Kasumi-1 (cell line): ENCODE measurements at places on chromosomes 2 and 18.

DNA sequence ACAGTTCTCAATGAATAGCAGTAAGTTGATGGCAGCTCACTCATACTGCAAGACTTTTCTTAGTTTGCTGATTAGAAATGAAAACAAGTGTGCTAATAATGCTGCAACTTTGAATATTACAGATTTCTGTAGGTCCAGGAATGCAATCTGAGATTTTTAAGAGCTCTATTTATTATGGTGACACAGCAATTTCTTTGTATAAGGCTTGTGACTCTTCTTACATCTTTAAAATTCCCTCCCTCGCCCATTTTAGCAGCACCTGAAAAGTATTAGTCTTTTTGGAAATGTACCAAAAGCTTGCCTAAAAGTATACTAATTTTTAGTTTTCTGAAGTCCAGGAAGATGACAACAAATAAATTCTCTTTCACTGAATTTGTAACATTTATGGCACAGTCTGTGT lies 4.4 kb upstream of the HTR2B start:
- DNase-seq, result no peak

DNA sequence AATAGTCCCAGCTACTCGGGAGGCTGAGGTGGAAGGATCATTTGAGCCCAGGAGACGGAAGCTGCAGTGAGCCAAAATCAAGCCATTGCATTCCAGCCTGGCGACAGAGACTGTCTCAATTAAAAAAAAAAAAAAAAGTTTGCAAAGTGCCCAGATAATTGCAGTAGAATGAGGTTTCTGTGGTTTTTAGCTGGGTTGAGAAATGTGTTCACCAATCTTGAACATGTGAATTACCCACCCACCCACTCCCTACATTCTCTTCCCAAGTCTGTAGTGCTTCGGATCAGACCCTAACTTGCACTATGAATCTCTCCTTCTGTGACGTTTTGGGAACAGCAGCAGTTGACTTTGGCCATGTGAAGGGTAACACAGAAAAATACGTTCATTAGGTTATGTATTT lies 247.3 kb downstream of the PTGR3 start:
- no peak for DNase-seq

- no peak for DNase-seq
Measured at GRCh38 chr18:50170004-50170403, 24.9 kb downstream of the MYO5B start.

DNA sequence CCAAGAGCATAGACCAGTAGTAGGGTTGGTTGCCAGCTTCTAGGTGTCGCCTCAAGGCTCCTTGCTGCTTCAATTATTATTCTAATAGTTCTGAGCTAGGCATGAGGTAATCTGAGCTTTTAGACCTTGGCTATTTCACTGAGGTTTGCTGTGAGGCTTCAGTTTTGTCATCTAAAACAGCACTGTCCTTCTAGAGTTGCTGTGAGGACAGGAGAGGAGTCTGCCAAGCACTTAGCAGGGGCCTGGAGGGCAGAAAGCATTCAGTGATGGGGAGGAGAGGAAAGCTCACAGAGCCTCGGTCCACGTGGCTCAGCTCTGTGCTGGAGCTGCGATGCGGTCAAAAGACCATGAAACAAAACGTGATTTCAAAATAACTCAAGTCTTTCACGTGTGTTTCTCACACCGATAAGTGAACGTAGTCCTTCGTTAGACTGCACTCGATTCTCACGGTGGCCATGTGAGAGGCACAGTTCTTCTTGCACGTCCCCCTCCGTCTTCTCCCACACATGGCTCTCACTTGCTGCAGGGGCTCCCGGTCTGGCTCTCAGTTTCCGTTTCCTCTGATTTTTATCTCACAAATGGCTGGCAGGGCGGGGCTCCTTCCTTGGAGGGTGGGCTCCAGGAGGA lies 113.7 kb downstream of the B3GNT2 start:
- DNase-seq, result no peak

DNA sequence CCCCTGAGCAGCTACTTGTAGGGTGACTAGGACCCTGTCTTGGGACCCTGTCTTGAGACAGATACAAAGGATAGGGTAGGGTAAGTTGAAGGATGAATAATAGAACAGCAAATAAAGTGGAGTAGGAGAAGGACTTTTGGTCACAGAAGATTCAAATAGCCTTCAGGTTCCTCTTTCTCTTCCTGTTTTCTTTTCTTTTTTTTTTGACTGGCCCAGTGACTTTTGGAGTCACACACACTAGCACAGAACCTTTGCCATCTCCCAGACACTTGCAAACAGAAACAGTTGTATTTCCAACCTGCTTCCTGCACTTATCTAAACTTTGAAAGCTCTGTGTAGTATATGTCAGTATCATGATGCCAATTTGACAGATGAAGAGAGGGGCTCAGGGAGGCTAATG lies 108.2 kb downstream of the TDRD15 start:
- DNase-seq, result no peak

GRCh38 chr2:176162911-176163671 lies 6.0 kb downstream of the HOXD3 start:
- no peak for DNase-seq

GRCh38 chr2:3110994-3111666 lies 266.5 kb downstream of the EIPR1 start:
- DNase-seq, result no peak

DNA sequence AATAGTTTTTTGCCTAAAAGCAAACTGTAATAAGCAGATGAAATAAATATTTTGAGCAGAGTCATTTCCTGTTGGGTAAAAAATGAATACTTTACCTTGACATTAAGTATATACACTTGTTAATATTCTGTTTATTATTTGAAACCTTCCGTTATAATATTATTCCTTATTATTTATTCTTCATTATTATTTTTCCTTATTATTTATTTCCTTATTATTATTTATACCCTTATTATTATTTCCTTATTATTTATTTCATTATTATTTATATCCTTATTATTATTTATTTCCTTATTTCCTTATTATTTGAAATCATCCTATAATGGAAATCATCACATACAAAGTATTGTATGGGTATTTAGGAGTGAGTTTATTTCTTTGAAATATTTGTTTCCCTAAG lies 232.2 kb upstream of the RBBP8 start:
- no peak for DNase-seq

DNA sequence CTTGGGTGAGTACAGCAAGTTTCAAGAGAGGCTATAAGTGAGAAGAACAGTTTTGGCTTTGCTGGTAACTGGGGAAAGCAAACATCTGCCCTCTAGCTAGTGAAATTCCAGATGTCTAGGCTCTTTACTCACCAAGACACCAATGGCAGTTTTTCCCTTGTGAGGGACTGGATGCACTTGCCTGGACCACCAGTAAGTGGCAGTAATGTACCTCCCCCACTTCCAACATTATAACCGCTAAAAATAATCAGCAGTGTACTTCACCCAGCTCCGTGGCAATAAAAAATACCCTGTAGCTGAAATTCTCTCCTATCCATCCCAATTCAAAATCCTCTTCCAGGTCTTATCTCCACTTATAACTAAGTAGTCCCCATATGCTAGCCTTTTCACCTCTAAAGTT lies 383.9 kb downstream of the ARHGAP15 start:
- peak; percentile 58 for DNase-seq

GRCh38 chr2:38152913-38153312 lies 77.0 kb upstream of the CYP1B1 start:
- no peak for DNase-seq

DNA sequence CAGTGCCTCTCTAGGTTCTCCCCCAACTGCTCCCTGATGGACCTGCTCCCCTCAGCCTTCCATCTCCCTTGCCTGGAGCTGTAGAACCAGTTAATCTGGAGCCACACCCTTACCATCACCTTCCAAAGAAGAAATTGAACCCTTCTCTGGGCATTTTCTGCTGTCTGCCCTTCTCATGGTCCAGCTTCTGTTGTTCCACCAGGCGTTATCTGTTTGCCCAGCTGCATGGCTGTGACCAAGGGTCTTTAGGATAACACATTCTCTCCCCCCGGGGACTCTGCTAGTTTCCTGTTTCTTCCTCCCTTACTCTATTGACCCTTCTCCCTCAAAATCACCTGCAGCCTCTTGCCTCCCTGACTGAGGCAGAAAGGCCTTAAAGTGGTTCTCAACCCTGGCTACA lies 3.2 kb upstream of the ANKRD53 start:
- no peak for DNase-seq

DNA sequence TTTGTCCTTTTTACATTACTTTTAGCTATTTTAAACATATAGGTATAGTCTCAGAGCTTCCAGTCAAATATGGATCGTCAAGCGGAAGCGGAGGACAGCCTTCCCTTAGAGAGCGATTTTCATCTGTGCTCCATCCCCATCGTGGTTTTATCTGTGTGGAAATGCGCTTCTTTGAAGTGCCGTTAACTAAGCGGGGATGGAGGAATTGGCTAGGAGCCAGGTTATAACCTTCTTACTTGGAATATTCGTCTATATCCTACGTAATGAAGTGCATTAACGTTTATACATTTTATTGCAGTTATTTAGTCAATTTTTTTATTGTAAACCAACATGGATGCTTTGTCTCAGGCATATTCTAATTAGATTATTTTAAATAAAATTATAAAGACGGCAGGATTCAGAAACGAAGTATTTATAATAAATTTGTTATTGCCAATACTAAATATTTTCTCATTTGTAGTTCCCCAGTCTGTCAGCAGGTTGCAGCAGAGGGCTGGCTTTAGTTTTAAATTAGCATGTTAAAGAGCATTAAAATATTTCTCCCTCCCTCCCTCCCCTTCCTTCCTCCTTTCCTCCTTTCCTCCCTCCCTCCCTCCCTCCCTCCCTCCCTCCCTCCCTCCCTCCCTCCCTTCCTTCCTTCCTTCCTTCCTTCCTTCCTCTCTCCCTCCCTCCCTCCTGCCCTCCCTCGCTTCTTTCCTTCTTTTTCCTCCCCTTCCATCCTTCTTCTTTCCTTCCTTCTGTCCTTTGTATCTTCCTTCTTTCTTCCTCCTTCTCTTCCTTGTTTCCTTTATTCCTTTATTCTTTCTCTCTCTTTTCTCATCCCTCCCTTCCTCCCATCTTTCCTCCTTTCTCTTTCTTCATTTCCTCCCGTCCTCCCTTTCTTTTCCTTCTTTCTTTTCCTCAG lies 80.6 kb upstream of the DOCK10 start:
- peak; percentile 25 for DNase-seq

DNA sequence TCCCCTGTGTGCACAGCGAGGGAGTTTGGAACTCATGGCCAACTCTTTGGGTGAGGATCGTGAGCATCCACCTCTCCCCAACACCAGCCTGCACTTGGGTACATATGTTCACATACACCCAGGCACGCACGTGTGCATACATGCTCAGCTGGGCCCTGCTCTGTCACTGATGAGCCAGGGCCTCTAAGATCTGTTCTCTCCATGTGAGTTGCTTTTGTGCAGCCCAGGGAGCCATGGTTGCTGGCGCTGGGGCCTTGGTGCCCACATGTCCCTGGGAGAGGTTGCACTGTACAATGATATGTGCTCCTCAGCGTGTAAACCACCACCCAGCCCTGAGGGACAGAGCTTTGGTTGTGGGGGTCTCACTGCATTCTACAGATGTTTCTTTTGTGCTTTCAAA lies 44.1 kb downstream of the KLHL29 start:
- DNase-seq, result no peak

- no peak for DNase-seq
Measured at GRCh38 chr2:47118581-47118980, 36.5 kb downstream of the STPG4 start.

DNA sequence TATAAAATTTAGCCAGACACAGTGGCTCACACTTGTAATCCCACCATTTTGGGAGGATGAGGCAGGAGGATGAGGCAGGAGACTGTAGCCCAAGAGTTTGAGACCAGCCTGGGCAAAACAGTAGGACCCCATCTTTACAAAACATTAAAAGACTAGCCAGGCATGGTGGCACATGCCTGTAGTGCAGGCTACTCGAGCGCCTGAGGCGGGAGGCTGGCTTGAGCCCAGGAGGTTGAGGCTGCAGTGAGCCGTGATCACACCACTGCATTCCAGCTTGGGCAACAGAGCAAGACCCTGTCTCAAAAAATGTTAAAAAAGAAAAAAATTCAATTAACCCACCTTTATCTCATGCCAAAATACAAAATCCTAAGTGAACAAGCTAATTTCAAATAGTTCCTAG lies 4.0 kb downstream of the REV1 start:
- DNase-seq, result no peak

DNA sequence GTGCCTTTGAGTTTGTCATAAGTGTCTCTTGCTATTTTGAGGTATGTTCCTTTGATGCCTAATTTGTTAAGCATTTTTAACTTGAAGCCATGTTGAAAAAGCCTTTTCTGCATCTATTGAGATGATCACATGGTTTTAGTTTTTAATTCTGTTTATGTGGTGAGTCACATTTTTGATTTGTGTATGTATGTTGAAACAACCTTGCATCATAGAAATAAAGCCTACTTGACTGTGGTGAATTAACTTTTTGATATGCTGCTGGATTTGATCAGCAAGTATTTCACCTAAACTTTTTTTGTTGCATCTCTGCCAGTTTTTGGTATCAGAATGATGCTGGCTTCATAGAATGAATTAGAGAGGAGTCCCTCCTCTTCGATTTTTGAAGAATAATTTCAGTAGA lies 469.7 kb downstream of the CDH2 start:
- no peak for DNase-seq

DNA sequence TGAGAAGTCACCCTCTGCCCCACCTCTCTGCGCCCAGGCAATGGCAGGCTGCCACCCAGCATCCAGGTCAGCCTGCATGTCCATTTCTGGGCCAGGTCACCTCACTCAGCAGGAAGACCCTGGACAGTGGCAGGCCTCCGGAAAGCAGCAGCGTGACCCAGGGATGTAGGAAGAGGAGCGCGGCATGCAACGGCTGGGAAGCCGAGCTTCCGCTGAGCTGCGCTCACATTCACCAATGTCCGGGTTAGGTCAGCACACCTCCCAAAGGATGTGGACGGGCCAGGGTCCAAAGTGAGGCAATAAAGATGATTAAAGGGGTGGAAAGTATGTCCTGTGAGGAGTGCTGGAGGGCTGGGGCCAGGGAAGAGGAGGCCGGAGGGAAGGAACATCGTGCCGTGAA lies 174.5 kb downstream of the CTIF start:
- DNase-seq, result no peak

DNA sequence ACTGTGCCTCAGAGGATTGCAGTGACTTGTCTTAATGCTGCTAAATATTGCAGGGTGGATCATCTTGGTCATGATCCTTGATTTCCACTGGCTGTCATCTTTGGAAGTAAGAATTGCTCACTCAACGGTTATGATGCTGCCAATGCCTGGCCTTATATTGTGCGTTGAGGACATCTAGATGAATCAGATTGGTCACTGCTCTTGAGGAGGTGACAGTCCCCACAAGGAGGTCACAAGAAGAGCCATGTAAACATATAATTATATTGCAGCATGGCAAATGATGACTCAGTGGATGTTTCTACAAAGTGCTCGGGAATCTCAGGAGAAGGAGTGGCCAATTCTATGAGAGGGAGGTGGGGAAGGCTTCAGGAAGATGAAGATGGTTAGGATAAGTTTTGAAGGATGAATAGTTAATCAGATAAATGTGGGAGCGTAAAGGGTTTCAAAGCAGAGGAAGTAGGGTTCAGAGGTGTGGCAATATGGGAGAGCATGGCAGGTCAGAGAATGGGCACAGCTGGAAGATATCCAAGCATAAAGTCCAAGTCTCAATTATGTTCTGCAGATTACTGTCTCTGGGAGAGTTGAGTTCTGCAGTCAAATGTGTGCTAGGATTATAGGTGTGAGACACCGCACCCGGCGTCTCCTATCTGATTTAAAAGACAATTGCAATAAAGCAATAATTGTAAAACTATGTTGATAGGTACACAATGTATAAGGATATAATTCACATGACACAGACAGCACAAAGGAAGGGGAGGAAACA lies 21.3 kb upstream of the TMEM131 start:
- no peak for DNase-seq

GRCh38 chr18:11980494-11981191 lies 664 bp upstream of the IMPA2 start:
- DNase-seq, result peak; percentile 95
